ENCODE measurements at places on chromosomes 7 and 10.

- DNase-seq: no peak
Observed at GRCh38 chr7:101560856-101561255, 68.2 kb downstream of the MYL10 start.

- no peak for DNase-seq
Observed at GRCh38 chr7:4015996-4016395, 666.1 kb upstream of the FOXK1 start.

- DNase-seq: no peak
Observed at GRCh38 chr7:128880791-128881457, 18.3 kb downstream of the ATP6V1F start.

- DNase-seq: no peak
Observed at GRCh38 chr7:42233171-42233570, 3.8 kb downstream of the GLI3 start.

DNA sequence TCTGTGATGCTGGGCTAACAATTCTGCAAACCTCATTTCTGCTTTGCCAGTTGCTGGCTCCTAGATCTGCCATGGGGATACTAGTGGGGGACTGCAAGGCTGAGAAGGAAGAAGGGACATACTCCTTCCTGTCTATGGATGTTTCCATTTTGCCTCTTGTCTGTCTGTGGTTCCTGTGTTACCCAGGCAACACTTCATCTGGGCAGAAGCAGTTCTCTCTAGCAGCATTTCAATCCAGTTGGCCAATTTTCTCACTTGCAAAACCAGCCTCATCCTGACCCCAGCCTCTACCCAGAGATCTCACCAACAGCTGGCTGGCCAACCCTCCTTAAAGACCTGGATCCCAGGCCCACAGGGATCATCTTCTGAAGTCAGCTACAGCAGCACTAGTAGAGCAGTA, 131.7 kb downstream of the DOCK4 start:
- no peak for DNase-seq

DNA sequence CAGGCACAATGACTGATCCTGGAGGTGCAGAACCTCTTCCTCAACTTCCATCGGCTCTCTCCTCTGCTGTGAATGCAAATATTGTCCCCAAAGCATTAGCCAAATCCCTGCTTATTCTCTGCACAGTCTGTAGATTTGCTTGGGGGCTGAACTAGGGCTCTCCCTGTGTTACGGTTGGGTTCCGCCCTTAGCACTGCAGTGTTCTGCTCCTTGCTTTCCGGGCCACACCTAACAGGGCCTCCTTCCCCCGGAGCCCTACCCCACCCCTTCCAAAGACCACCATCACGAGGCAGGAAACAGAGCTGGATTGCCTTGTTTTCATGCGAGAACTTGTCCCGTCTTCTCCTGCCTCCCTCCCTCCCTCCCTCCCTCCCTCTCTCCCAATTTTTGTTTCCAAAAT, 36.6 kb downstream of the SLC25A28 start:
- no peak for DNase-seq

- DNase-seq: no peak
Observed at GRCh38 chr7:154777489-154777888, 225.4 kb downstream of the PAXIP1 start.

GRCh38 chr7:111090846-111091245, at the start of gene LRRN3:
LRRN3 (plus strand) TSS chr7:111091127; CDS start chr7:111122773, 31,646 bp downstream.
- no peak for DNase-seq

DNA sequence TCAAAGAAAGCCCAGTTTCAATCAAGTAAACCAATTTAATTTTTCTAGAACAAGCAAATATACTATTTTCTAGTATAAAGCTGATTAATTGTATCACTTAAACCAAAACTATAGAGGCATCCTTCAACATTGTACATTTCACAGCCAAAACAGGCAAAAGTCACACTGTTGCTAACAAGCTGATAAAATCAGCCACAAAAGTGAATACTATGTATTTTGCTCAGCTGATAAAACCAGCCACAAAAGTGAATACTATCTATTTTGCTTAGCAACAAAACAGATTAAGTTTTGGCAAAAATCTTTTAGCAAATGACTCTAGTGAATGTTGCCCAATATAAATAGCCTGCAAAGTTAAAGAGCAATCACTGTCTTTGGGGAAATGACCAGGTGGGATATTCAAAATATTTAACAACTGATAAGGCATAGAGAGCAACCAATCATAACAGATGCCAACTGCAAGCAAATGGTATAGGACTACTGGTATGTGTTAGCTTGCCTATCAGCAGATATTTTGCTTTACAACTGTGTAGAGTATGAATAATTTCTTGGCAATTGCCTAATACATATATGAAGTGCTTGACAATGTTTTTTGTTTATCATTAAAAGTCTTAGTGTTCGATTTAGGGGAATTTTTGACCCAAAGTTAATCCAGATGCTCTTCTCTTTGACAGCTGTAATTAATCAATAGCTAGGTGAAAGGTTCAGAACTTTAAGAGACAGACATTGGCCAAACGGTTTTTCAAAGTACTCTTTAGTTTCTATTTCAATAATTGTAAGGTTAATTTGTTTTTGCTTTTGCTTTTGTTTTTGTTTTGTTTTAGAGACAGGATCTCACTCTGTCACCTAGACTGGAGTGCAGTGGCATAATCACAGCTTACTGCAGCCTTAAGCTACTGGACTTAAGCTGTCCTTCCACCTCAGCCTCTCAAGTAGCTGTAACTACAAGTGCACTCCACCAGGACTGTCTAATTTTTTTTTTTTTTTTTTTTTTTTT, 44.4 kb upstream of the SP4 start:
- no peak for DNase-seq

DNA sequence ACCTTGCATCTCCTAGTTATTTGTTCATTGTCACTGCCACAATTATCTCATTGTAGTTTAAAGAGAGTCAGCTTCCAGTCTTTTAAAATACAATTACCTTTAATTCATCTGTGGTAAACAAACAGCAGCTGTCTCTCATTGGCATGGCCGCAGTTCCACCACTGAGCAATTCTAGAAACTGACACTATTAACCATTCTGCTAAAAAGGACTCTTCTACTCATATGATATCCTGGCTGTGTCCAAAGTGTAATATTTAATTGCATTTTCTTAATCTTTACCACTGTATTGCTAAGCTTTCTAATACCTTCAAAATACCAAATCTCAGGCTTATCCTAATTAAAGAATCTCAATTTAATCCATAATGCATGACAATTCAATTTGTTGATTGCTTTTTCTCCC, 639.0 kb downstream of the AUTS2 start:
- no peak for DNase-seq

DNA sequence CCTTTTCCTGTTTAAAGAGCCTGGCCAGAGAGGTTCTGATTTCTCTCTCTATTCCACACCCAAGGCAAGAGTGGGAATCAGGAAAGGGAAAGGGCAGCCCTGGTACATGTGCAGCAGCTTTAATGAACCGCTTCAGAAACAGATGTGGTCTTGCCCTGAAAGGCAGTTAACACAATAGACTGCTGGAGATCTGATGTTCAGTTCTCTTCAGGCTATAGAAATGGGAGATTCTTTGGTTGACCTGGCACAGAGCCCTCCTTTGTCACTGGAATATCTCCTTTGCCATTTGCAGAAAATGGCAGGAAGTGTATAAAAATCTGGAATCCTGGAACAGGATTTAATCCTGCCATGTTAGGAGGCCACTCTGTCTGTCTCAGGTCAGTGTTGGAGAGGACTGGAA, 36.3 kb upstream of the EXOC6 start:
- no peak for DNase-seq

DNA sequence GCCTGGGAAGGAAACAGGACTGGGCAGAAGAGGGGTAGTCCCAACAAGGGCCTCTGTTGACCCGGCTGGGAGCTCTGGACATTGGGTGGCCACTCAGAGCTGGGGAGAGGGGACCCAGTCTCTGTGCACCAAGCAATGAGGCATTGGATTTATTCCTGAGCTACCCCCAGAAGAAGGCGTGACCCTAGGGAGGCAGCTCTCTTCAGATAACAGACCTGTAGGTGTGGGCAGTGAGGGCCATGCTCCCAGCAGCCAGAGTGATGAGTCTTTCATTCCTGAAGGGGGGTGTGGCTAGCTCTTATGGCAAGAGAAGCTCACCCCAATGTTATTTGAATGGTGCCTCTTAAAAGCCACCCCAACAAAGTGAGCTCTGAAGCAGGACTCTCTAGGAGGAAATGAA, 20.4 kb downstream of the TEX36 start:
- DNase-seq: no peak

DNA sequence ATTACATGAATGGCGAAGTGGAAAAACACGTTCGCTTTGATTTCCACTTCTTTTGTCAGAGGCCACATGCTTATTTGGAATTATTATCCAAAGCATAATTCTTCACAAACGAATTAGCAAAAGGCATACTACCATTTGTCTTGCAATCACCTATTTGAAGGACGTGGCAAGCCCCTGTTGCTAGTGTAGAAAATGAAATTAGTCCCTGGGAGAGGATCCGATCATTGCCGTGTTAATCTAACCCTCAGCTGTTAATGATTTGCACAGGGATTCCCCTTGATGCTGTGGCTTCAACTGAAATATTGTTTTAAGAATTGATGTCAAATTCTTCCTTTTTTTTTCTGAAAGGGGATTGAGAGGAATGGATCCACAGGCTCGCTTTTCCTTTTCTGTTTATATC, 4.6 kb downstream of the AGMO start:
- DNase-seq: no peak

DNA sequence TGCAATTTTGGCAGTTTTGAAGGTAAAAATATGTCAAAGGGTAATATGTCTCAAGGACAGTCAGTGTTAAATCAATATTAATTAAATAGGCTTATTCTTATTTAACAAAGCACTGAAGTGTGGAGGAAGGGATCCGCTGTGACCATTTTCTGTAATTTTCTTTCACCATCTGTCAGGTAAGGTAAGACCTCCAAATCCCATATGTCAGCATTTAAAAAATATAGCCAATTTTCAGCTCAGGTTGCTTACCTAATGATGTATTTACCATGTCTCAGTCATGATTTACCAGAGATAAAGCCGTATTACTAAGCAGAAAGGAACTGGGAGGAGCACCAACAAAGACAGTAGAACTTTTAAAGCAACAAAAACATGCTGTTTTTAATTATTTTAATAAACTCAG, 683.9 kb downstream of the CCSER2 start:
- no peak for DNase-seq

- no peak for DNase-seq
Observed at GRCh38 chr7:132933072-132933458, 148.8 kb downstream of the CHCHD3 start.

DNA sequence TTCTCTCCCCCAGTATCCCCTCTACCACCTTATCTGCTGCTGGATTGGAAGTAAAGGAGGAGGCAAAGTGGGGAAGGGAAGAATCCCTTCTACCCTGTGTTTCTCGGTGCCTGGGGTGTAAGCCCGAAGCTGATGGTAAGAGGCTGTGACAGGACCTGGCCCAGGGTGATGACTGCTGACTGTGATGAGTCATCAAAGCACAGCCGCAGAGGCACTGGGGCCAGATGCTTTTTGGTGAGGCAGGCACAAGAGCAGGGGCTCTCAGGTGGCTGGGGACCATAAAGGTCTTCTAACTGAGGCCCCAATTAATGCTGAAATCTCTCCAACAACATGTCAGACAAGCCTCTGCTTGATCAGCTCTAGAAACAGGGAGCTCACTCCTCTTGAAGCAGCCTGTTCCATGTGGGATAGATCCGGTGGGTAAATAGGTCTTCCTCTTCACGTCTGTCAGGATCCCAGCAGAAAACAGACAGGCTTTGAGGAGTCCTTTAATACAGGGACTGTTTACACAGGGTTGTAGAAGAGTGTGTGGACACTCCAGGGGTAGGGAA, 86.1 kb upstream of the PCBD1 start:
- DNase-seq: no peak

- DNase-seq: no peak
Observed at GRCh38 chr7:153590571-153590970, 461.6 kb upstream of the DPP6 start.

- no peak for DNase-seq
Observed at GRCh38 chr7:147519062-147519461, 1071.5 kb upstream of the C7orf33 start.

DNA sequence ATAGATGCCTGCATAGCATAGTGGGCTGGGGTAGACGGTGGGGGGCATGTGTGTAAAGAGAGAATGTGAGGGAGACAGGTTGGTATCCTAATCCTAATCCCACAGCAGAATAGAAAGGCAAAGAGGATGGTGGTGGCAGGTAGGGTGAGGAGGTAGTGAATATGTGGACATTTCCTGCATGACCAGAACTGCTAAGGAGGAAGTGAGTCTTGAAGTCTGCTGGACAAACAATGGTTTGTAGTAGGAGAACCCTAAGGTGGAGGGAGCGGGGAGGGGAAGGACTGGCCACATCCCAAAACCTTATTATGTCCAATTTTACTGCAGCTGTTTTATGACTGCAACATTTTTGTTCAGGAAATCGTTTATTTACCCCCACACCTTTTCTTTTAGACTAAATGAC, 279.7 kb downstream of the AUTS2 start:
- no peak for DNase-seq

DNA sequence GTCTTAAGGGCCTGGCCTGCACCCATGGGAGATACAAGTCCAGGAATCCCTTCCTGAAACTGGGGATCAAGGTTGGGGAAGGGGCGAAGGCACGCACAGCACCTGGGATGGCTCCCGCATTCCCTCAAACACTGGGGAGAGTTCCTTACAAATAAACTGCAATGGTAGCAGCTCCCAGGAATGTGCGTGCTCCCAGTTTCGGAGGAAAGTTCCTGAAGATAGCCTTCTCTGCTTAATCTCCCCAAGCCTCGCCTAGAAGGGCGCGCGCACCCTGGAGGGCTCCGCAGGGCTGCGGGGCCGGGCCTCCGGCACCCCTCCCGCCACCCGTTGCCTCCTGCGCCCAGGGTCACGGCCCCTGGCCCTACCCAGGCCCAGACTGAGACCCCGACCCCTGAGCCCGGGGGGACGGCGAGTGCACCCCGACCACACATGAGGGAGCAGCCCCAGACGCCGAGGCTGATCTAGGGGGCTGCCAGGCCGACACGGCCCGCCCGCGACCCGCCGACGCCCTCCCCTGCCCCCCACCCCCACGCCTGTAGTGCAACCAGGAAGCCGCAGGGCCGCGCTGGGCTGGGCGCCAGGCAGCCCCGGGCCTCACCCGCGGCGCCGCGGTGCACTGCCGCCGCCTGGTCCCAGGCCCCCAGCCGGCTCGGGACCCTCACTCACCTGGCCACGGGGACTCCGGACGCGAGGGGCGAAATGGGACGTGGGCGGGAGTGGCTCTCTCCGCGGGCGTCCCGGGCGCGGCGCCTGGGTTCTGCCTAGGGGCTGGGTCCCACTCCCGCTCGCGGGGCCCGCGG, 460 bp downstream of the ANXA11 start:
- DNase-seq: no peak

- DNase-seq: no peak
Observed at GRCh38 chr10:974038-974784, 14.0 kb upstream of the GTPBP4 start.

- DNase-seq: no peak
Observed at GRCh38 chr10:44512431-44513022, 127.6 kb upstream of the CXCL12 start.
